ENCODE measurements at places on chromosomes 1 and 21.

DNA sequence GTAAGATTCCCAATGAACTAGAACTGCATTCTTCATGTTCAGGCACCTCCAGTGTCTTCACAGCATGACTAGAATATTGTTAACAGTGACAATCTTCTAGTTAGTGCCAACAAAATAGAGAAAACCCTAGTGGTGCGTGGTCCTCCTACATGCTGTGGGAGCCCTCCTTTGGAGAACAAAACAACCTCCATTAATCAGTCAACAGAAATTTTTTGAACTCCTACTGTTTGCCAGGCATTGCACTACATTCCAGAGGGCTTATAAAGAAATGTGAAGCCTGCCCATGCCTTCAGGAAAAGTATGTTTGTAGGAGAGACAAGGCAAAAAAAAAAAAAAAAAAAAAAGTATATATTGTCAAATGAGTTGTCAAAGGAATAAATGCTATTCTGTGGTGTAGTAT, 252.7 kb downstream of the LRRC40 start:
- DNase-seq: no peak

- DNase-seq: no peak
These were observed 72.1 kb downstream of the SYT14 start for GRCh38 chr1:210010161-210010560.

DNA sequence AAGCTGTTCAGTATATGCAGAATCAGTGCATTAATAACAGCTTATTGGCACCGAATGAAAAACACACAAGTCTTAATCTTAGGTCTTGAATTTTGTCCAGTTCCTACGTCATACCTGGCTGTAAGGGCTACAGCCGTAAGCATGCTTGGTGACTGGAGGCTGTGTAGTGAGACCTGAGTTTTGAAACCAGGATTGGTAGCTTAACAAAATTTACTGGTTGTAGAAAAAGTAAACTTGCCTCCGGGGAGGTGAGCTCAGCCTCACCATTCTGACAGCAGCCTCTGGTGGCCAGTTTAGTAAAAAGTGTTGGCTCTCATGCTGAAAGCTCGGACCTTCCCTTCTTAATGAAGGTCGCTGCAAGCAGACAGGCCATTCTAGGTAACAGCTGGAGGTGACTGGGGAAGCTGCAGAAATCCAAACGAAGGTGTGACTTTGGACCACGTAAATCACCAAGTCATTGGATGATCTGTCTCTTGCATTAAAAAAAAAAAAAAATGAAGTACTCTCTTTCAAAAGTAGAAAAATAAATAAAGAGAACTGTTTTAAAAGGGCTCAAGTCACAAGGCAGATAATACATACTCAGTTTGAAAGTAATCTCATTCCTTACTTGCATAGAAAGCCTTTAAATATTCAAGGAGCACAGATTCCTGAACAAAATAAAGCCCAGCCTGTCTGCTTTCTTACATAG, 48.9 kb downstream of the HLCS start:
- no peak for DNase-seq

GRCh38 chr1:231171623-231172197, 9.9 kb downstream of the TRIM67 start:
- no peak for DNase-seq

DNA sequence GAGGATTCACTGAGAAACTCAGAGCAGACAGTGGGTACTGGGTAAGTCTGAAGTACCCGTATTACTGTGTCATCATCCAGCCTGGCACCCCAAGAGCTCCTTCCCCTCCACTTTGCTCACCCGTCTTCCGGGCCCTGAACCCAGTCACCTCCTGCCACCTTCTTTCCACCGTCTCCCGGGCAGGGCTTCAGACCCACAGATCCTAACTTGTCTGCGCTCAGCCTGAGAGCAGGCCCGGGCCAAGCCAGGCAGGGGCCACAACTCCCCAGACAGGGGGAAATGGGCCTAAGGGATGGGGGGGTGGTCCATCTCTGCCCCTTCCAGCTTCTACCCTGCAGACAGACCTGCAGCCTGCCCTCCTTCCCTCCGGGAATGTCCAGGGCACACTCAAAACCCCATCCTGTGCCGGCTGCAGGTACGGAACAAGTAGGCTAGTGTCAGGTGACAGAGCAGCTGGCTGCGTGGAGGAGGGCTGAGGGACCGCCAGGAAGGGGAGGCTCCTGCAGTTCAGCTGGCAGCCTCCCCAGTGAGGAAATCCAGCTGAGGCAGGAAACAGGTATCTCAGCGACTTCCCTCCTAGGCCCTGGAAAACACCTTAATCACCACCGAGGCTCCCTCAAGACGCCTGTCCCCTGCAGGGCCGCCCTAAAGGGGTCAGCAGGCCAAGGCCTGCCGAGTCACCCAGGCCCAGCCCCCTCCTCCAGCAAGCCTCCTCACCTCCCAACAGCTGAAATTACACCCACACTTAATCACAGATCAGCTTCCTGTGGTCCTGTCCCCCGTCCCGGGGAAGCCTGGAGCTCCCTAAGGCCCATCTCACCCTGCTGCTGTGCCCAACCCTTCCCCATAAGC, 3.5 kb downstream of the HSPG2 start:
- no peak for DNase-seq

GRCh38 chr1:41385398-41386195, 24.4 kb downstream of the FOXO6 start:
- no peak for DNase-seq
